ENCODE measurements at places on chromosomes 16 and 17. TPM values are rescaled to one million over a fixed set of nuclear protein-coding genes. Genes with fewer than 3 reads are reported as not detected.
A peak's percentile ranks its signal among the peaks of the same experiment; 100 is the strongest.

The PTGES3L gene
- total RNA-seq, result 29.3 TPM

GRCh38 chr16:2152695-2153506 is 2.7 kb upstream of the TRAF7 start:
- H3K4me3 ChIP-seq, result peak overlapping the region; percentile 81
- no peaks in the 10 kb centered on the region for H3K36me3 ChIP-seq
- no peak for DNase-seq
- H3K27me3 ChIP-seq, result no peaks in the 10 kb centered on the region
- peak overlapping the region; percentile 85 for H3K27ac ChIP-seq

The CBFA2T3 gene
- total RNA-seq, result 0.95 TPM

- H3K27me3 ChIP-seq, result no peaks in the 10 kb centered on the region
- no peak overlapping the region for H3K4me3 ChIP-seq
- no peaks in the 10 kb centered on the region for H3K4me1 ChIP-seq
- H3K36me3 ChIP-seq, result no peaks in the 10 kb centered on the region
Observed at GRCh38 chr17:51799981-51800380, 358.5 kb downstream of the CA10 start.
